ENCODE measurements at places on chromosomes 2 and 18.

GRCh38 chr2:20432714-20433113, 14.2 kb upstream of the RHOB start:
- DNase-seq: no peak

GRCh38 chr2:199703199-199703598, 147.8 kb downstream of the FTCDNL1 start:
- no peak for DNase-seq

DNA sequence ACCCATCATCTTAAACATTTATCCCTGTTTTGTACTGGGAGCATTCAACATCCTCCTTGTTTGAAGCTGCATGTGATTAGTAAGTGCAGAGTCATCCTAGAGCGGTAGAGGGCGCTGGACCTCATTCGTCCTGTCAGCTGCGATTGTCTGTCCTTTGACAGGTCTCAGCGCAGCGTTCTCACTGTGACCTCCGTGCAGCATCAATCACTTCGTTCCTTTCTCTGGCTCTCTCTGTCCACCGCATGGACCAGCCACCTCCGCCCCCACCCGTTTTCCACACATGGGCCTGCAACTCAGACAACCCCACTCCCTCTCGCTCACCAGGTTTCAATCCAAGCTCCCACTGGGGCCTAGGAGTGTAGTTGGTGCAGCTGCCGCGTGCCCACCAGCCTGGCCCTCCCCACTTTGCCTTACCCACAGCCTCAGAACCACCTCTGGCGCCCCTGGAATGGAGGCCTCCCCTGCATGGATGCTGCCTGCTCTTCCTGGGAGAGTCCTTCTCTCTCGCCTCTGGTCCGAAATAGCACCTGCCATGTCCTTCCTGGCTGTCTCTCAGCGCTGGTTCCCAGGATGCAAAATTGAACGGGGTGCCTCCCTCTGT, 90.5 kb downstream of the NDUFA10 start:
- peak; percentile 86 for DNase-seq

GRCh38 chr18:38525039-38525438, 959.4 kb upstream of the CELF4 start:
- DNase-seq: no peak

DNA sequence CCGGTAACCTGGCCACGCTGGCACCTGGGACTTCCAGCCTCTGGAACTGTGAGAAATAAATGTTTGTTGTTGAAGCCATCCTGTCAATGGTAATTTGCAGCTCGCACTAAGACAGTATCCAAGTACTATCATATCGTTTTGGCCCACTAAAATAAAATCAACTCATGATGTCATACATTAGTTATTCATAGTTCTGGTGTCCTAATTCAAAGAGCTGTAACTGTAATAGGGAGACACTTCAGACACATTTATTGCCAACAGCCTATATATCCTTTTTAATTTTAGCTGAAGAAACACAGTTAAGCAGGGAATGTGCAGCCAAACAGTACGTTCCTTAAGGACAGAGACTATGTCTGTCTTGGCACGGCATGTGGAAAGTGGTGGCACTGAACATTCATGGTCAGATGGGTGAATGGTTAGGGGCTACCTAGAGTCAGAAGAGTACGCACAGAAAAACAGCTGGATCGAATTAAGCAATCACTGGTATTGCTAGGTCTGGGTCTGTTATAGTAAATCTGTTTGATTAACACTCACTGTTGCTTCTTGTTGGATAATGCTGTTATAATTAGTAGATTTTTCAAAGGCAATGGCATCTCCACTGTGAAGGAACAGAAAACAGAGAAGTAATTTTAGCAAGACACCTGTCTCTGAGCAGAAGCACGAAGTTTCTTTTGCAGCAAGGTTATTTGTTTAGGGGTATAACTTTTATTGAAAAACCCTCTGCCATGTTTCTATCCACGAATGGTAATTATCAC, 41.3 kb upstream of the CREG2 start:
- no peak for DNase-seq

DNA sequence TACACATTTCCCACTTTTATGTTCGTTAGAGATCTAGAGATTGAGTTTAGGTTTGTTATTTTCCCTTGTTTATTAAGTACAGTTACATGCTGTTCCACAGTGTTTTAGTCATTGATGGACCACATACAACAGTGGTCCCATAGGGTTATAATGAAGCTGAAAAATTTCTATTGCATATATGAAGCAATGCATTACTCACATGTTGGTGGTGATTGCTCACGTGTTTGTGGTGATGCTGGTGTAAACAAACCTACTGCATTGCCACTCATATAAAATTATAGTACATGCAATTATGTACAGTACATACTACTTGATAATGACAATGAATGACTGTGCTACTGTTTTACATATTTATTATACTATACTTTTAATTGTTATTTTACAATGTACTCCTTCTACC, 51.0 kb upstream of the NXPH2 start:
- DNase-seq: no peak

- DNase-seq: peak; percentile 57
Measured at GRCh38 chr2:178804791-178805190, 2.4 kb downstream of the TTN start.

GRCh38 chr18:47490882-47491281, 239.4 kb upstream of the SKOR2 start:
- no peak for DNase-seq

GRCh38 chr18:5317186-5317585, 21.7 kb upstream of the ZBTB14 start:
- peak; percentile 46 for DNase-seq

DNA sequence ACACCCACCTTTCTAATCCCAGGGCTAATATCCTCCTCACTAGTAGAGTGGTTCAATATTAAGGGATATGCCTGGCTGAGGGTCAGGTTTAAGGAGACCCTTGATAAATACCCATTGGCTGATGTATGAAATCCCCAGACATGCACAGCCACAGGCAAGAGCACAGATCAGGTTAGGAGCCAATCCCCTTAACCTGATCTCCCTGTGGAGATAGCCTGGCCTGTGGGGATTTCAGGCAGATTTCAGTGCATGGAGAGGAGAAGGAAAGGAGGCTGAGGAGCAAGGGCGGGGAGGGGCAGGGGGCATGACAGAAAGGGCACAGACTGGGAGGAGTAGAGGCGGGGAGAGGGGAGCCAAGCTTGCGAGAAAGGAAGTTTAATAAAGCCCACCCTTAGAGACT, 129.0 kb downstream of the LOXHD1 start:
- no peak for DNase-seq

DNA sequence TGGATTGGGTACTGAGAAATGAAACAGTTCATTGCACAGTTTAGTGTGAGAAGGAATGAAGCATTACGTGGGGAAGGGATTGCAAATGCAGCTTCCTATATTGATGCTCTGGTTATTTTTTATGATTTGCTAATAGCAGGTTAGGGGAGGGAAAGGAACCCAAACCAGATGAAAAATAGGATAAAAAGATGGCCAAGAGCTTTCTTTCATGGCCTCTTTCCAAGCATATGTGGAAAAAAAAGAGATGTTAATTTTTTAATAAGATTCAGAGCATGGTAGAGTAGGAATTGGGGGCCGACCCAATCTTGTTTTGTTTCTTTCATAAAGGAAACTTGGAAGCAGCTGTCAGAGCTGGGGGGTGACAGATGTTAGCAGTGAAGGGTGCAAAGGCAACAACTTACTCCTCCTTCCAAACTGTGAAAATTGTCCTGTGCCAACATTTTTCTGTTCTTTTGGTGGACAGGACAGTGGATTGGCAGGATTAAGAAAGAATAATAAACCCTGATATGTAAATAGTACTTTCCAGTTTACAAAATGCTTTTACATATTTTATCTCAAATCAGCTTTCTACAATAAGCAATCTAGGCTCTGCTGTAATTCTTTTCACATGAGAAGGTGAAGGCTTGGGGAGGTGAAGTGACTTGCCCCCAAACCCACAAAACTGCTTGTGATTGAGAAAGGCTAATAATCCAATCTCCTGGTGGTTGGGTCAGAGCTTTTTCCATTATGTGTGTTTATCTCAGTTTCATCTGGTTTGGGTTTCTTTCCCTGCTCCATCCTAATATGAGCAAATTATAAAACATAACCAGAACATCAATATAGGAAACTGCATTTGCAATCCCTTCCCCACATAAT, 270.1 kb downstream of the ETAA1 start:
- DNase-seq: no peak

- no peak for DNase-seq
Measured at GRCh38 chr18:8630546-8630945, 21.3 kb downstream of the RAB12 start.

DNA sequence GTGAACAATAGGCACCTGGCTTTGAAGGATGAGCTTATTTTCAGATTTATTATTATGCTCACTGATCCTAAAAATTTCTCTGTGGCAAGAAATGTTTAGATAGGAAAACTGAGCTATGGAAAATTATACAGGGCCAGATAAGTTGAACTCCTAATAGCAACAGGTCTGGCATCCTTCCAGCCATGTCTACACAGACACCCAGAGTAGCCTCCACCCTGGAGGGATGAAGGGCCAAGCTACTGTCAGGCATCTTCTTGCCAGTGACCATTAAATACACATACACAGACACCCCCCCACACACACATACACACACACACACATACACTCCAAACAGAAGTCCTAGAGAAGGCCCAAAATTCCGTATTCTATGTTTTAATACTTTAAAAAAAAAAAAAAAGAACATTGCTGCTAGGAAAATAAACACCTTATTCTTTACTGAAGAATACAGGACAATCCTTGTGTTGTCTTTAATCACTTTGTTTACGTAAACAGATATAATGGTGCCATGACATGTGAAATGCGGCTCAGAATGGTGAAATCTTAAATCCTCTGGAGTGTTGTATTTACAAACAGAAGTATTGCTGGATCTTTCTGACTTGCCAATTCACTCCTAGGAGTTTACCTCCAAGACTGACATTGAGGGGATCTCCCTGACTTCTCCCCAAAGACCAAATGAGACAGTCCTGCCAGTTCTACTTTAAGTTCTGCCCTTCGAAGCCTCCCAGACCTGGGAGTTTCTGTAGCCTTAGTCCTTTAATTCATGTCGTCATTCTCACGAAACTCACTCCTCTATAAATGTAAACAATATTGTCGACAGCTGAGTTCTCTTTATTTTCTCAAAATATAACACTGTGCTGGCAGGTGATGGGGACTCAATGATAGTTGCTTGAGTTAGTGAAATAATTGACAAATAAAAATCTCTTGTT, 163.1 kb downstream of the ANTXR1 start:
- DNase-seq: peak; percentile 9

DNA sequence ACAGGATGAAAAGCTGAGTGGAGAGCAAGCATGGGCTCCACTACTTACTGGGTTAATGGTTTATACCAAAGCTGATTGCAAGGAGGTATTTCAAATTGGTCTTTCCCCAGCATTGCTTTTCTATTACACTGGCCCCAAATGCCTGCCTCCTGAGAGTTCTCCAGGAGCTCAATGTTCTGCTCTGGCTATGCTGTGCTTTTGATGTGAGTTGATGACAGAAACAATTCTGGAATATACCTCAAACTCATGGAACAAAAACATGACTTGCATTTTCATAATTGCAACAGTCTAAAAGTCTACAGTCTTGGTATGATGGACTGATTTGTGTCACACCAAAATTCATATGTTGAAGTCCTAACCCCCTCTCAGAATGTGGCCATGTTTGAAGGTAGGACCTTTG, 258.0 kb downstream of the CDH20 start:
- DNase-seq: no peak

DNA sequence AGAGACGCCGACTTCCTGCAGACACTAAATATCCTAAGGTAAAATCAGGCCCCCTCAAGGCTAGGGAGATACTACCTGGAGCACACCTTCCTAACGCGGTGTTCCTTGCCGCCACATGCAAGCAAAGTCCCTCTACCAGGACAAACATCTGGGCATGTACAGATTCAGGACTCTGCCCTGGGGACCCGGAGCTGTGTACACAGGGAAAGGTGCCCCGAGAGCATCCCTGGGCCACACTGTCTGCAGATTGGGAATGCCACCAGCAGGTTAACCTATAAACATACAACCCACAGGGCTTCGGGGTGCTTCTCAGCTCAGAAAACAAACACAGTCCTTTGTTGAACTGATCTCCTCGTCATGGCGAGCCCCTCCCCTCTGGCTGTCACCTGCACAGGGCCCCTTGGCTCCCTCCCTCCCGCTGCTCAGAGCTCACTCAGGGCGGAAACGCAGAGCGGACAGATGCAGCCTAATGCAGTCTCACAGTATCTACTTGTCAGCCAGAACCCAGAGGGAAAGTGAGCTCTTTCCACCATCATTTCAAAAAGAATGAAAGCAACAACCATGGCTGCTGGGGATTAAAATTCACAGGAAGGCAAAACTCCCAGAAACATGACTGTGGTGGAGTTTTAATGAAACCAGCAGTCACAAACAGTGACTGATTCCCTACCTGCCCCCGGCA, 218.8 kb downstream of the HDAC4 start:
- no peak for DNase-seq

- no peak for DNase-seq
Measured at GRCh38 chr18:40553029-40553428, 1402.0 kb upstream of the PIK3C3 start.

DNA sequence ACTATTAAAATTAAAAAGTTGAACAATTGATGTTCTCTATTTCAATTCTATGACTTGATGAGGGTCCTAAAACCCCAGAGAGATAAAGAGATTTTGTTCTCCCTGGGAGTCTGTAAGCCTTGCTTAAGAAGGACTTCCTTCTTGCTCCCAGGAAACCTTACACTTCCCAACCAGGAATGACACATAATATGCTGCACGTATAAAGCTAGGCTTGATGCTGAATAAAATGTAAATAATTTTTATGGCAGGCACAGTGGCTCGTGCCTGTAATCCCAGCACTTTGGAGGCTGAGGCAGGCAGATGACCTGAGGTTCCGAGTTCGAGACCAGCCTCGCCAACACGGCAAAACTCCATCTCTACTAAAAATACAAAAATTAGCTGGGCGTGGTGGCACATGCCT, 27.8 kb downstream of the SPIRE1 start:
- no peak for DNase-seq

DNA sequence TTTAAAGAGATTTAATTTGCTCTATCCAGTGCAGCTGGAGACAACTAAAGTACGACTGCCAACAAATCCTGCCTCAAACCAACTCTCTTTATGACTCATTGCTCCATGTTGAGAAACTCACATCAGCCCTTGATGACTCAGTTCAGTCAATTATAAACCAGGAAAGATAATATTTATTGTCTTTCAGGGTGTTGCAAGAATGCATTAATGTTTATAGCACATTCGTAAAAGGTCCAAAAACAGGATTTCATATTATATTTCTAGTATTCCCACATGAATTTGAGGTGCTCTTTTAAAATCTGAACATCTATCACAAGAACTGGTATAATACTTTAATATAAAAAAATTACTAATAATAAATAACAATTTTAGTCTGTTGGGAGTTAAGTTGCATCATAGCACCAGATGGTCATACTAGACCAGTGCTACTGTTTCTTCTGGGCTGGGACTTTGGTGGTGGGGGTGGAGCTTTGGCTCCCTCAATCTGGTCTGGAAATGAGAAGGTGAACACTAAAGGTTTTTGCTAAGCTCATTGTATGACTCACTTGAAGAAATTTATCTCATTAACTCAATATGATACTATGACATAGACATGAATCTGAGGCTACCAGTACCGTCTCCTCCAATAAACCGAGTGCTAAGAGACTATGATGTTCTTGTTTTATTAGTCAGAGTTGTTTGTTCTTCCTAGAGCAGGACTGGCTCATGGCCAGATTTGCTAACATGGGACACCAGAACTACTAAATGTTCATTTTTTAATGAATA, 26.6 kb upstream of the MAP3K20 start:
- peak; percentile 50 for DNase-seq

- no peak for DNase-seq
Measured at GRCh38 chr2:10761591-10761990, 40.2 kb downstream of the ATP6V1C2 start.
